ENCODE measurements at places on chromosomes 3 and 15.

DNA sequence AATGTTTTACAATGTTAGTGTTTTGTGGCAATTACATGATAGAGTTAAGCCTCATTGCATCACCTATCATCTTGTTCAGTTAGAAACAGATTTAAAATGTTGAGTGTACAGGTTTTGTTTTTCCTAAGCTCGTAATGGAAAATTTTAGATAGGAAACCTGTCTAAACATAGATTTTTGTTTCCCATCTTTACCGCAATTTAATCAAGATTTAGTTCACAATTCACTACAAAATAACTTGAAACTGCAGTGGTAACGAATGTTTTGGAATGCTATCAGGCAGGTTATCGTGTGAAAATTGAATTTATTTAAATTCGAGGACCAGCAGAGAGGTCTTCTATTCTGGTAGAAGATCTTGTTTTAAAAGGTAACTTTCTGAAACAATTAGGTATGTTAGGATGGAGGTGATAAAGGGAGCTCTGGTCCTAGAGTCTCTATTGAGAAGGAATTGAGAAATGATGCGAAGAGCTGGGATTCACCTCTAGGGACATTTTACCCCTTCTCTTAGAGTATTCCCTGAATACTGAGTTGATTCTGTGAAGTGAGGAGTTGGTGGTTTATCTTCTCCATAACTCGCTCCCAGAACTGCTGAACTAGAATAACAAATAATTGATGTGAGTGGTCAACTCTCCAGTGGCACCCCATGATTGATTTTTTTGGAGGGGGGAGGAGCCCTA lies 1.4 kb downstream of the DOCK3 start:
- no peak for DNase-seq

DNA sequence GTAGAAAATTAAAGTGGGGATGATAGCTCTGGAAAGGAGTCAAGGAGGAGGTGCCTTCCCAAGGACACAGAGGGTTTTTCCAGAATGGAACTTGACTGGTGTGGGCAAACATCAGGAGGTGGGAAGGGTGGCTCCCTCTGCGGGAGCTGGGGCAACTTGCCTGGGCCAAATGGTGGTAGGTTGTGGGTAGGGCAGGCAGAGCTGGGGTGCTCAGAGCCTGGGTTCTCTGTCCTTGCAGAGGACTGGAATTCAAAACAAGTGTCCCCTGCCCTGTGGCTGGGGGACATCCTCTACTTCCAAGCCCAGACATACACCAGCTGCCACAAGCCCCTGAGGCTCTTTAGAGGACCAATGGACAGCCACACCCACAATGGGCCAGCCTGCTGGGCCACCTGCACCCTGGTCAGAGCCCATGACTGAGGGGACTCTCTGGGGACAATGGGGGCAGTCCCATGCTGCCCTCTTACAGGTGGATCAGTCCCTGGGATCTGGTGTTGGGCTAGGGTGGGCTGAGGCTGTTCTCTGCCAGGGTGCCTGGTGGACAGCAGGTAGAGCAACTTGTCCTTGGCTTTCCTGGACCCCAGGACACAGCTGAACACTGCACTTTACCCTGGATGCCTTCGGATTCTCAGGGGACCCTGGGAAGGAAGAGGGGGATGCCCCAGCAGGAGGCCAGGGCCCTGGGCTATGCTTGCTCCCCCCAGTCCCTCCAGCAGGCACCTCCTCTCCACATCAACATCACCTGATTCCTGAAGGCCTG lies 38.6 kb upstream of the CSPG4 start:
- peak; percentile 72 for DNase-seq

DNA sequence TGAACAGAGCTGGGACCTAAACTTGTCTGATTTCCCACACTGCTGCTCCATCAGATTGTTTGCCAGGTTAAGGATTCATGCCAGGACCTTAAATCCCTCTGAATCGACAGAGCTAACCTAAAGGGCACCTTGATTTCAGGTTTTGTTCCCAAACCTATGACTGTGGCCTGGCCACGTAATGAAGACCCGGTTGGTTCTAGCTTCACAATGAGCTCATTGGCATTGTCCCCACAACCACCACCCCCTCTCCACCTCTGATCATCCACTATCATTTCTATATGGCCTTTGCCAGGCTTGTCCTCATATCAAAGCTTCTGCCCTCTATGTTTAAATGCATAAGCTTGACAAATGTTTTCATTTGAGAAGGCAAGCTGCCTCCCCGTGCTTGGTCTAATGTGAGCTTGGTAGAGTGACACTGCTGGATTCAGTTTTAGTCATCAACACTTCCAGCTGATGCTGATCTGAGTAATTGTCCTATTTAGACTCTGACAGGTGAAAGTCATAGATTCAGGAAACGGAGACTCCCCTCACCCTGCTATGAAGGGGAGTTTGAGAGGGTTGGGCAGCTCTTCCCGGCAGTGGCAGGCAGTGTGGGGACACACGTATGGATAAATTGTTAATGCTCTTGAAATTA lies 407.1 kb upstream of the CFAP20DC start:
- no peak for DNase-seq

DNA sequence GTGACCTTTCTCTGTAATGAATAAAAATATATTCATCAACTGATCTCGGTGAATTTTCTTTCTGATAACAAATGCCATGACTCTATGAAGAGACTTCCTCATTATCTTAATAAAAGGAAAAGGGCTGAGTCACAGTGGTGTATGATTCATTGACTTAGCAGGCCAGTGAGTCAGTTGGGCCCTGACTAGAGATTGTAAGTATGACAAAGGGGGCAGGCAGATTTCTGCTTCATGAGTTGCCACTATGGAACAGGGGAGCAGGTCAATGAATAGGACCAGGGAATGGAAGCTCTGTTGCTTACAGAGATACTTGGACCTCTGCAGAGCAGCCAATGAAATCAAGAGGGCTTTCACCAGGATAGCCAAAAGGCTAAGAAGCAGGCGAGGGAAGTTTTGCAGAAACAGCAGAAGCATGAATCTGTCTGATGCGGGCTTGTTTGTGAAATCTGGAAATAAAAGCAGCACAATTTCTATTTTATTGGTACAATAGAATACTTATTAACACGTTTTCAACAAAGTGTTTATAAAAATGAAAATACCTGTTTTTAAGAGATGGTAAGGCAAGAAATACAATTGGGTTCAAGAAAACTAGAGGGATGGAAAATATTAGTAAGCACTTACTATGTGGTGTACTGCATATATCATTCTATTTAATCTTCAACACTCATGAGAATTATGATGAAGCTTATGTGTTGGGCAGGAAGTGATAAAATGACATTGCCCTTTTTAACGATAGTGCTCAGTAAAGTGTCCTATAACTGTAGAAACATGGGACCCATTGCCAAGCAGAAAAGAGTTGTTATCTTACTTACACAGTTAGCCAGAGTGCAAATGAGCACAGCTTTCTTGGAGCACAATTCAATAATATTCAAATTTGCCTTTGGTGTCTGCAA lies 169.8 kb upstream of the MYRIP start:
- no peak for DNase-seq

DNA sequence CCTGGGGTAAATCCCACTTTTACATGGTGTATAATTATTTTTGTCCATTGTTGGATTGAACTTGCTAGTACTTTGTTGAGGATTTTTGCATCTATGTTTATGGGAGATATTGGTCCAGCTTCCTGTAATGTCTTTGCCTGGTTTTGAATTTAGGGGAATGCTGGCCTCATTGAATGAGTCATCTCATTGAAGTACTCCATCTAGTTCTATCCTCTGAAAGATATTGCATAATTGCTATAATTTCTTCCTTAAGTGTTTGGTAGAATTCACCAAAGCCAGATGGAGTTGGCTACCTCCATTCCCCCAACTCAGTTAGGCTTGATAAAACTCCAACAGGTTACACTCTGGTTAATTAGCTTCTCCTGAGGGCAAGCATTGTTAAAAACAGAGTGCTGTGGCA lies 237.4 kb upstream of the TGFBR2 start:
- no peak for DNase-seq

- DNase-seq: no peak
Measured at GRCh38 chr3:33858131-33858530, 59.7 kb downstream of the PDCD6IP start.

DNA sequence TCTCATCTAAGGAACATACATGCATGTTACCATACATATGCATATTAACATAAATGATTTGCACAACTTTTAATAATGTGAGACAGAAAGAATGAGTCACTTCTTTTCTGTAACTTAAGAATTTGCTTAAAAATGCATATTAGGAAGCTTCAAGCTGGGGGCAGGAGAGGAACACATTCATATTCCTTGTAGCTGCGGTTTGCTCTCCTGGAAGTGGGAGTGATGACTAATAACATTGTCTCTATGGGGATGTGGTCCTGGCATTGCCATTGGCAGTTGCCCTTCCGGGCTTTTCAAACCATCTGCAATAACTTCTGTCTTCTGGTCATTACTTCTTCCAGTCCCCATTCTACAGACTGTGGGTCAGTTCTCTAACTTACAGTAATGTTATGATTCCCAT lies 15.6 kb downstream of the CHST2 start:
- DNase-seq: no peak

DNA sequence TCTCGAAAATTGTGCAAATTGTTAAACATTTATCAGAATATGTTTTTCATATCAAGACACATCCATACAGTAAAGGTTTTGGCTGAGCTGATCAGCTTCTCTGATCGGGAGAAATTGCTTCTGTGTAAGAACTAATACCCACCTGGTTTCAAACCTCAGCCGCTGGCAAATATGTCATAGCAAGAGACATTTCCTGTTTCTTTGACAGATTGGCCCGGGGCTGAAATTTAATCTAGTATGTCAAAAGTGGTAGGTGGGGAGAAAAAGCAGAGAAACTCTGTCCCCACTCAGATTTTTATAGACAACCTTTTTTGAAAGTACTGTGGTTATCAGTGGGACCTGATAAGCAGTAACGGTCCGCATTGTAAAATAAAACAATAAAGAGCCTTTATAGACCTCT lies 88.8 kb upstream of the SLC24A5 start:
- DNase-seq: no peak

DNA sequence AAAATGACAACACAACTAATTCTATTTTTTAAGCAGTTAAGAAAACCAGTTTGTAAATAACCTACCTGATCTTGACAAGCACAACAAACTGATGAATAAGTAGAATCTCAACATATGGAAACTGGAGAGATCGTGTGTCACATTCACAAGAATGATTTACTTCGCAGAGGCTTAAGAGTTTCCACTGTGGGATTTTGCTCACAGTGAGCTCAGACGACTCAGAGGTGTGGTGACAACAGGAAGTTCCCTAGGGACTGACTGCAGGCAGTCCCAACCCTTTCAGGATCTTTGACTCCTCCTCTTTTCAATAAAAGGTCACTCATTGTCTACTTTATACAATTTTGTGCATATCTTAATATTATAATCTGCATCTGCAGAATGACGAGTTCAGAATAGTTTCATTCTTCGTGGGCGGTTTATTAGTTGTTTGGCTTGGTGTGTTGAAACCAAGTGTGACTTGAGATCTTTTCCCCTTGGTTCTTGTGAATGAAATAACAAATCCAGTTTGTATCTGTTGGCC lies at the start of gene LIPH:
LIPH (minus strand) TSS at position 231 of the 520 bp plus-strand sequence; CDS start at position 114, 117 bp downstream.
- peak; percentile 1 for DNase-seq

DNA sequence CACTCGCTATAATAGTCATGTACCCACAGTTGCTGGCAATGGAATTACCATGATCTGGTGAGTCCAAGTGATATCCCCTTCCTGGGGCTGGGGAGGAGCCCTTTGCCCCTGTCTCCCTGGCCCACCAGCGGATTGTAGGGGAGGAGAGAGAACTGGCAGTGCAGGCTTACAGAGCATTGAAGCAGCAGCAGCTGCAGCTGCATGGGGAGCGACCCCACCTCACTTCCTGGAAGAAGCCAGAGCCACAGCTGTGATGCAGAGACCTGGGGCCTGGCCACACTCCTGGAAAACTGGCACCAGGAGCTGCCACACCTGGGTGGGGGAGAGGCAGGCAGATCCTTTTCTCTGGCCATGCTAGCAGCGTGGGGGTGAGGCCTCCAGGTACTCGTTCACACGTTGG lies 300.1 kb upstream of the PROK2 start:
- DNase-seq: no peak

- DNase-seq: peak; percentile 62
Measured at GRCh38 chr15:93235269-93235668, 146.3 kb upstream of the RGMA start.

- DNase-seq: no peak
Measured at GRCh38 chr3:101193957-101194356, 126.4 kb downstream of the IMPG2 start.

DNA sequence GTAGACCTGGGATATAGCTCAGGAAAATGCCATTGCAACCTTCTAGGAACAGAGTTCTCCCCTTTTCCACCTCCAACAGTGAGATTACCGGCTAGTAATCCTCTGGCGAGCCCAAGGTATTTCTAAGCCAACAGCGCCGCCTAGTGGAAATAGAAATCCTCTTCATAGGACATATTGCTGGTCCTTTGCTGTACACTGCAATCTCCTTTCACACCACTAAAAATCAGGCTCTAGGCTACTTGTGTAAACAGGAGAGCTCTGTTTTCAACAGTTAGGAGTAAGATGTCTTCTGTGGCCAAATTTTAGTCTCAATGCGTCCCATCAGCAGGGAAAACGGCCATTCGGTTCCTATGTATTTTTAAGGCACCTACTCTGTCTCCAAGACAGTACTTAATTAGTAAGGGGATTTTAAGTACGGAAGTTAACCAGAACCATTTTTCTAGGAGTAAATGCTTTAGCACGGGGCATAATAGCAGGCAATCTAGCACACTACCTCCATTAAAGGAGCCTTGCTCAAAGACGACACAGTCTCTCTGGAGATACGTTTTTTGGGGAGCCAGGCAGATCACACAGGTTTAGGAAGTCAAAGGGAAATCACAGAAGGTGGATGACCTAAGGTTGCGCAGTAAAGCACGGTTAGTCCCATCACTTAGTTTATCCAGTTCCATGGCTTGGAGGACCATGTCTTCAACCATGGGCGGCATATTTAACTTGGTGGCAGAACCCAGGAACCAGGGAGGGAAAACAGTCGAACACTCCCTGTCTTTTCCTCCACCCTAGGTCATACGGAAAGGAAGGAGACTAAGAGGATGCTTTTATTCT lies 43.8 kb downstream of the NCEH1 start:
- DNase-seq: peak; percentile 88

DNA sequence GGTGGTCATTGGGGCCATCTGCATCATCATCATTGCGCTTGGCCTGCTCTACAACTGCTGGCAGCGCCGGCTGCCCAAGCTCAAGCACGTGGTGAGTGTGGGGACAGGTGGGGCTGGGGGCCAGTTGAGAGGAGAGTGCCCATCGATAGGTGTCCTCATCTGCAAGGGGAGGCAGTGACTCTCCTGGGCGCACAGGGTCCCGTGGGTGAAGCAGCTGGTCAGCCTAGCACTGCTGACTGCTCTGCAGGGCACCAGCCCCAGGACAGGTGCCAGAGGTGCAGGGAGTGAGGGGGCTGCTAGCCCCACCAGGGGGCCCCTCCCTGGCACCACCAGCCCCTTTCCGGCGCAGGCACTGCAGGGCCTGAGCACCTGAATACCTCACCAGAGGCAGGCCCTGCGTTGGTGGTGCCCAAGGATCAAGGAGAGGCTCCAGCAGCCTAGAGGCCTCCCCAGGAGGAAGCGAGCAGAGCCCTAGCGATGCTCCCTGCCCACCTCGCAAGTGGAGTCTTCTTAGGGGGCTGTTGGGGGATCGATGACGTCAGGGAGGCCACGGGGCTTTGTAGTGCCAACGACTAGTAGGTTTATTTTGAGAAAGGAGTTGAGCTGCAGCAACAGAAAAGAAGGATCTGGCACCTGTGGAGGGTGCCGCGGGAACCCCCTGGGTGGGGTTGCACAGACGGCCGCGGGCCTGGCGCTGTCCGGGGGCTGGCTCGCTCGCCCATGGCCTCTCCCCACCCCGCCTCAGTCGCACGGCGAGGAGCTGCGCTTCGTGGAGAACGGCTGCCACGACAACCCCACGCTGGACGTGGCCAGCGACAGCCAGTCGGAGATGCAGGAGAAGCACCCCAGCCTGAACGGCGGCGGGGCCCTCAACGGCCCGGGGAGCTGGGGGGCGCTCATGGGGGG lies 976 bp upstream of the ABTB1 start:
- no peak for DNase-seq

Measured in lower leg skin (tissue), 4 donors.